Activated naive CD4-positive, alpha-beta T cell (primary cell): ENCODE measurements at places on chromosomes 6 and 20.

GRCh38 chr6:144580771-144581170, 295.6 kb downstream of the UTRN start:
- no peak for DNase-seq

DNA sequence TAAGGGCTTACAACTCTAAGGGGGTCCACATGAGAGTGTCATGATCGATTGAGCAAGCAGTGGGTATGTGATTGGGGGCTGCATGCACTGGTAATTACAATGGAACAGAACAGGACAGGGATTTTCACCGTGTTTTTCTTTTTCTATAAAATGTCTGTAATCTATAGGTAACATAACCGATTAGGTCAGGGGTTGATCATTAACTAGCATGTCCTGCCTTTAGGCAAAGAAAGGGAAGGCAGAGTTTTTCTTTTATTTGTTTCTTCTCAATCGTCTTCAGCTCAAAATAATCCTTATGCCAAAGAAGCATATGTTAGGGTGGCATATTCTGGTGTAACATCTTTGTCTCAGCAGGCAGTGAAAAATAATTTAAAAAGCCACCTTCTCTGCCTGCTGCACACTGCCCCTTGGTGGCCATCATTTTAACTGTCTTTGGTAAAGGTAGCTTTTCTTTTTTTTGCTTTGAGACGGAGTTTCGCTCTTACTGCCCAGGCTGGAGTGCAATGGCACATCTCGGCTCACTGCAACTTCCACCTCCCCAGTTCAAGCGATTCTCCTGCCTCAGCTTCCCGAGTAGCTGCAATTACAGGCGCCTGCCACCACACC, 9.7 kb upstream of the CEP43 start:
- DNase-seq = peak; percentile 47

GRCh38 chr6:112233847-112234246, 20.5 kb downstream of the LAMA4 start:
- DNase-seq = no peak

DNA sequence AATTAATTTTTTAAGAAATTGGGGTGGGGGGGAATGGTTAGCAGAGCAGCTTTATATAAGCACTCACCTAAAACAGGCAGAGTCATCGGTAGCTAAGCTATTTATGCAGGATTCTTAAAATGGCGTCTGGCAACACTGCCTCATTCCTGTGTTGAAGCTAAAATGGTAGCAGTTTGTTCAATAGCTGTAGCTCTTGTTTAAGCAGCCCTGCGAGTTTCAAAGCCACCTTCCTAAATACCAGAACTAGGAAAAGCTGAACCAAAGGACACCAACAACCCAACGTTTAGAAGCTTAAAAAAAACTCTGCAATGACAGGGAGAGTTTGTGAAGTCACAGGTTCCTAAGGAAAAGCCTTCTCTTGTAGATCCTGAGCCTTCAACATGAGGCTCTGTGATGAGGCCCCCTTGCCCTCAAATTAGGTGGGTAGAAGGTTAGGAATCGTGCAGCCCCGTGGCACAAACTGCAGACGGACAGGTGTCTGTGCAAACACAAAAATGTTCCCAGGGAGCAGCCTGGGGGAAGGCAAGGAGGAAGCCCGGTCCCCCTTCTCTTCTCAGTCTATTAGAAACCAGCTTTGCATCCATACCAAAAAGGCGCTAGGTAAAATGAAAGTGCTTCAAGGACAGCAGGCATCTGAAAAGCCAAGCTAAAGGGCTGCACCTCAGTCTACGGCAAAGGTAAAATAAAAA, 4.7 kb downstream of the ZMYND8 start:
- DNase-seq = no peak

DNA sequence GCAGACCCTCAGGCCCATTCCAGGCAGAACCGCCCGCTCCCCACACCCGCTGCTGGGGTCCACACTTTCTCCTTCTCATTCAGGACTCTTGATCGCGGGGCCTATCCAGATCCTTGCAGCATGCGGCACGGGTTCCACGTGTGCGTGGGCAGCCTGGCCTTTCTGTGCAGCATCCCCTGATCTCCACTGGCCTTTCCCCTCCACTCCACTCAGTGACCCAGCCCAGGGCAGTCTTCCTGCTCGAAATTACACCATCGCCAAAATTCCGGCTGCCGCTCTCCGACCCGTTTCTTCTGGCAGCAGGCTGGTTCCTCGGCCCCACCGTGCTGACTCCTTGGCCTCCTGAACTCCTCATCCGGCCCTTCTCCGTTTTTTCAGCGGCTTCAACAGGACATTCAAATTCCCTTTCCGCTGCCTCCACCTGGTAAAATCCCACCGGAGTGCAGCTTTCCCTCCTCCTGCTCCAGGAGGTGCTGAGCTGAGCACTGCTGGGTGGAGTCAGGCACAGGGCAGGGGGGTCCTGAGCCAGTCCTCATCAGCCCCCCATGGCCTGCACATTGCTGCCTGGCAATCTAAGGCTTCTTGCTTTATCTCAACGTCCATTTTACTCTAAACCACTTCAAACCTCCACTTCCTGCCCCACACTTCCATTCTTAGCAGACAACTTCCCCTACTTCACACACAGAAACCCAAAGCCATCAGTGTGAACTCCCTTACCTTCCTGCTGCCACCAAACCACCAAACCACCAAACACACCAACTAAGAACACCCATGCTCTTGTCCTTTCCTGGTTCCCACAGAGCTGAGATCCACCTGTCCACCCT, 9.0 kb downstream of the SFT2D1 start:
- no peak for DNase-seq

DNA sequence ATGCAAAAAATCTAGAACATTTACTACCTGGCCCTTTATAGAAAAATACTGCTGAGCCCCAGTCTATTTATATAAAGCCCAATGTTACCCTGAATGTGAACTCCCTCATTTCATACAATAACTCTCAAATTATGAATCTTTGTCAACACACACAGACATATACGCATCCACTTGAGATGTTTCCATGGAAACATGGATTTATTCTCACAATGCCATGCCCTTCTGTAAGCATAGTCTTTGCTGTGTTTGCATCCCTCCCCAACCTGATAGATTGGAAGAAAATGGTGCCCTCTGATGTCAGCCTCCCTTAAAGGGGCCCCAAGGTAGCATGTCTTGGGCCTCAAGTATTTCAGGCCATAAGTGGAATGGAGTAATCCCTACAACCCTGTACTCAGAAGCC, 573.1 kb downstream of the KIF16B start:
- DNase-seq = no peak

GRCh38 chr6:57315111-57315510, 2.3 kb upstream of the PRIM2 start:
- no peak for DNase-seq

DNA sequence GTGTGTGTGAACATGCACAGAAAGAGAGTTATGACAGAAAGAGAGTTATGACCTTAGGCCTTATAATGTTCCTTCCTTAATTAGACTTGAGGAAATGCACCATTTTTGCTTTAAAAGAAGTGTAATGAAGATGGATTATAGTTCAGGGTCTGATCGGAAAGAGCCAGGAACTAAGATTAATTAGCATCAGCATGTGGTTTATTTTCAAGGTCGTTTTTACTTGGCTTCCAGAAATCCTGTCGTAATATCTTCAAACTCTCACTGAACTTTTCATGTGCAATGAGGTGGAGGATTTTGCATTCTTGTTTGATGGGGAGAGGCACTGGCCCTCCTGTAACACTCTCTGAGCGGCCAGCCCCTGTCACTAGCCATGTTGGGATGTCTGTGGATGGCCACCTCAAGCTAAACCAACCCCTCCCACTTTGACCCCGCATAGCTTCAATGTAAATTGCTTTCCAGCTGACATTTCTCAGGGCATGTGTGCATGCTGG, 116.8 kb downstream of the CDC5L start:
- DNase-seq = no peak

- DNase-seq = no peak
Observed at GRCh38 chr20:9331707-9332435, 182.5 kb upstream of the LAMP5 start.

- DNase-seq = no peak
Observed at GRCh38 chr6:95515975-95516374, 61.4 kb upstream of the MANEA start.

GRCh38 chr6:135909737-135910387, 58.4 kb downstream of the PDE7B start:
- peak; percentile 9 for DNase-seq

- DNase-seq = no peak
Observed at GRCh38 chr6:137949686-137950390, 82.8 kb downstream of the TNFAIP3 start.

DNA sequence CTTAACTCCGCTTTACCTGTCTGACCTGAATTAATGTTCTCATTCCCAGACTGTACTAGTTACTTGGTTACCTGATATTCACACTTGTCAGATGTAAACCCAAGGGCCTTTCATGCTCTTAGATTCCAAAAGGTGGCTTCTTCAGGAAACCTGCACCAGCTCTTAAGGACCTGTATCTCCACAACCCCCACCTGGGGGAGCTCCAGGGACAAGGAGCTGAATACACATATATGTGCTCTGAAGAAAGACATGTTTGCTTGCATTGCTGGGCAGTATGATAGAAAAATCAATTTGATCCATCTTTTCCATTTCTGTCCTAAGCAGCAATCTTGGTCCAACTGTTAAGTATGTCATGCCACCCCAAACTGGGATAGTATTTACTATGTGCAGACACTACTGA, 64.8 kb upstream of the POU3F2 start:
- no peak for DNase-seq
